Stimulated activated naive CD8-positive, alpha-beta T cell treated with anti-CD3 and anti-CD28 coated beads, Interleukin-15, Interleukin-2, amounts not matched to agents 100 U/mL and 50 U/mL, for 24 hours (primary cell): ENCODE measurements at places on chromosomes 7 and 10.

DNA sequence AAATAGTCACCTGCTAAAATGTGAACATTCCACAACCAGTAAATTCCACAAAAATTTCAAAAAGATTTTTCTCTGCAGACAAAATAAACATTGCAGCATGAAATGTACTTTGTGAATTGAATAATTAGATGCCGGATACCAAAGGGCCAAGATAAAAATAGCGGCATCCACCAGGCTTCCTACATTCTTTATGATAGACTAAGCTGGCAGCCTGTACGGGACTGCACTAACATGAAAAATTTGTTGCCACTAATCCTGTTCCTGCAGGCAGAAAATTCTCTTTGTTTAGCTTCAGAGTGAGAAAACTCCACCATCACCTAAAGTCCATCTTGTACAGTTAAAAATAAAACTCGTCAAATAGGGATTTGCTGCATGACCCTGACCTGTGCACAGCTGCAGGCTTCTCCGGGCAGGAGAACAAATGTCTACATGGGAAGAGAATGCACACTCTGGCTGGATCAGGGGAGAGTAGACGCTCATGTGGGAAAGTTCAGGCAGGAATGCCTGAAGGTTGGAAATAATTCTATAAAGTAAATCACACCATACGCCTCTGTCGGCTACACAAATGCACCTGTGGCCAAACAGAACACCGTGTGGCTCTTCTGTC lies 15.6 kb upstream of the ADO start:
- no peak for DNase-seq

DNA sequence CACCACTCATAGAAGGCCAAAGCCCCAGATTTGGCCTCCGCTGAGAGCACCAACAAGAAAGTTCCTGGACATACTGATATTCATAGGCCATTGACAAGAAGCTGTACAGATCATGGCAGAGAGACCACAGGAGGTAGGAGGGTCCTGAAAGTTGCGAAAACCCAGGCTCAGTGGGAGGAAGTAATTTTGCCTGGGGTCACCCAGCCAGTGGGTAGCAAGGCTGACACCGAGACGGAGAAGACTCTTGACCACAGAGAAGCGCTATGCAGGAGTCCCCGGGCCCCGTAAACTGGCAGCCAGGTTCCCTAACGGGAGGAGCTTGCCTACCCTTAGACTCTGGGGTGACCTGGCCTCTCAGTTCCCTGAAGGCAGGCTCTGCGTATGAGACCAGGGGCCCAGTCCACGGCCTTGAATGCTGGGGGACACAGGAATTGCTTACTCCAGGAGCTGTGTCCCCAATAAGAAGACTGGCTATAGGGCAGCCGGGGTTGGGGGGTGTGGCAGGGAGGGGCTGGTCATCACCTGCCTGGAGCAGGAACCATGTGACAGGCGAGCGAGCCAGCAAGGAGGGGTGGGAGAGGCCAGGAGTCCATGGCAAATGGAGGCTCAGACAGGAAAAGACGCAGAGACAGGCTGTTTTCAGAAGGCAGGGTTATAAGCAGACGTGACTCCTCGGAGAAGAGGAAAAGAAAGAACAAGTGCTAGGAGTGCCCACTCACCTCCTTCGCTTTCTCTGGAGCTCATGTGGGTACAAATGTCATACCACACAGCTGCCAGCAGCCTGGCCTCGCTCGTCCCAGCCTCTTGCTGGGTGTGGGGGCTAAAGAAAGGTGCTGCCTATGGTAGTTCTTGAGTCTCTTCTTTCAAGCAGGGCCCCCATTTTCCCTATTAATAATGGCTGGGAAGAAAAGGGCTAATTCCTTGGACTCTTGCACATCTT lies 24.6 kb upstream of the NPFFR1 start:
- no peak for DNase-seq

GRCh38 chr10:111084366-111085255 lies 7.8 kb downstream of the ADRA2A start:
- no peak for DNase-seq

DNA sequence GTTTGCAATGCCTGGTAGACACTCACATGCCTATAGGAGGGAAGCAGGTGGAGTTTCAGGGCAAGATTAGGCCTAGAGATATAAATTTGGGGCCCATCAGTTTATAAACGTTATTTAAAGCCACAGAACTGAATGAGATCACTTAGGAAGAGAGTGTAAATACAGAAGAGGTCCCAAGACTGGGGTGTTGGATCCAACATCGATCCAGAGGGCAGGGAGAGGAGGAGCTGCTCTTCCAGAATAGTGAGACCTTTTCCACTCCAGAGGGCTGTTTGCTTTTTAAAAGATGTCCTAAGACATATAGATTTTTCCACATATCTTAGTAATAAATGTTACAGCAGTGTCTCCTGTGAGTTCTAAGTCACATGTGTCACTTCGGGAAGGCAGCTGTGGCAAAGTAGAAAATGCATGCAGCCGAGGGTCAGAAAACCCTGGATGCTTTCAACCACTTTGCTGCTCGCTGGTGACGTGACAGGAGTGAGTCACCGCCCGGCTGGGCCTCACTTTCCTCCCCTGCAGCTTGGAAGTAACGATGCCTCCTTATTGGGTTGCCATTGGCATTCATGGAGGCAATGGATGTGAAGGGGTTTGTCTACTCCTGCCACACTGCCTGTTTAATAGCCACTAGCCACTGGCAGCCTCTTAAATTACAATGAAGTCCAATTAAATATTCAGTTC lies 95.4 kb downstream of the TRIL start:
- DNase-seq = no peak

DNA sequence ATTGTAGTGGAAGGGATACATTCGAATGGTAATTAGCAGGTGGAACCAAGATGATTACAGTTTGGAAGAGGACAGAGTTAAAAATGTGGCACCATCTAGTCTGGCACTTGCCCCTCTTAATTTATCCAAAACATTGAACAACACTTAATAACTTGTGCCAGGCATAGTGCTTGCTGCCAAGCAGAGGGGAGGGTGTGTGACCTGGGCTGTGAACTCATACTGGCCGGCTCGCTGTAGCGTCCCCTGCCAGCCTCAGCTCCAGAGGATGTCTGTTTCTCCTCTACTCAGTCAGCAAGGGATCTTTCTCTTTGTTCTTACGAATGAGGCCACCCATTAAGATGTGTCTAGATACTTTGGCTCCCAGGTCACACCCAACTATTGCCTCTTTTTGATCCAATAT lies 179.4 kb upstream of the INHBA start:
- DNase-seq = no peak

- DNase-seq = no peak
These were observed 1.9 kb downstream of the CHAT start for GRCh38 chr10:49615721-49616120.

- peak; percentile 22 for DNase-seq
These were observed 391.9 kb upstream of the NPVF start for GRCh38 chr7:25619963-25620799.

GRCh38 chr7:128044064-128044463 lies 12.8 kb upstream of the LRRC4 start:
- no peak for DNase-seq

- DNase-seq = no peak
These were observed 111.5 kb downstream of the SH2D4B start for GRCh38 chr10:80649183-80649582.

- DNase-seq = no peak
These were observed 134.2 kb downstream of the OR13A1 start for GRCh38 chr10:45180946-45181875.

DNA sequence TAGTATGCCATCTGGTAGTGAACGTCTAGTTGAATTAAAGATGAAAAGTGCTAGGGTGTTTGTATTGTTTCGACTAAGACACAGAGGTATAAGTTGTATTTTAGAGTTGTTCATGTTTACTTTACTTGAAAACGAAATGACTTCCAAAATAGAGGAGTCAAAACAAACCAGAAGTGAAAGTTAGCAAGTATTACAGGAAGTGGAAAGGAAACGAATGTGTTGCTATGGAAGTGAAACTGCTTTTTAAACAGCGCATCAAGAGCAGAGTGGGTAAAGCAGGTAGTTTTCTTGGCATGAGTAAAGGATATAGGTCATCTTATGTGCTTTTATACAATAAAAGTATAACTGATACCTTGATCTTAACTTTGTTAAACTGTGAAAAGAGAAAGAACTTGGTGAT lies 20.0 kb upstream of the GALNTL5 start:
- no peak for DNase-seq

GRCh38 chr10:92990615-92991014 lies 70.0 kb upstream of the CYP26C1 start:
- DNase-seq = peak; percentile 7

GRCh38 chr10:75294866-75295701 lies 59.3 kb upstream of the COMTD1 start:
- DNase-seq = peak; percentile 76

- DNase-seq = peak; percentile 53
These were observed 150.1 kb upstream of the SHH start for GRCh38 chr7:155962191-155962967.

DNA sequence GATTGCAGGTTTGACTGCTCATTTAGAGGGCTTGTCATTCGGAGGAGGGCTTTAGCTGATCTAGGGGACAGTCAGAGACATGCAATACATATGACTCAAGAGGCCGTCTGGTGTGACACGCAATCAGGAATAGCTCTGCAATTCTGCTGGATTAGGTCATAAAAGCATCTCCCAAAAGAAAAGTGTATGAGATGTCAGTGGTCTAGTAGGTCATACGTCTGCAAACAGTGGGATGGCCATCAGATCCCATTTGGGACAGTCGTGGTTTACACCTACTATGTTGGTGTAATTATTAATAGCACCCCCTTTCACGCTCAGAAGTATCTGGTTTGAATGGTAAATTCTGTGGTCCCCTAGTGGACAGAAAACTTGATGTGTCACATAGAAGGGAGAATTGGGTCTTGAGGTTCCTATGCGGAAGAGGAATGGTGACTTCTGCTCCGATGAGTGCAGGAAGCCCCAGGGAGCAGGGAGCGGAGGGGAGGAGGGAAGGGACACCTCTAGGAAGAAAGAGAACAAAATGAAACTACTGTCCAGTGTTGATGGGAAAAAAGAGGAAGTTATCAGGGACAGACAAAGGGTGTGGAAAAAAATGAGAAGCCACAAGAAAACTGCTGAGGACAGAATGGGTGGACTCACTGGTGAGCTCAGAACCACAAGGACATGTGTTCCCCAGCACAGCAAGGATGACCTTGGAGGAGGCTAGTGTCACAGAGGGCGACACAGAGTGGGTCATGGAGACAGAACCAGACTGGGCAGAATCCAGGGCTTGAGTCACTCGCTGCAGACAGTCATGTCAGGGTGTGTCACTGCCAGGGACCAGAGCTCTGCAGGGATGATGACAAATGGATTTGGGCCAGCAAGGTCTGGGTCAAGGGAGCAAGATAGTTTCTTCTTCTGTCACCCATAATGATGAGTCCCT lies 59.9 kb downstream of the MAP3K8 start:
- DNase-seq = peak; percentile 23

- DNase-seq = no peak
These were observed at the start of gene LDB3 for GRCh38 chr10:86668297-86669165. LDB3 (plus strand) TSS chr10:86668511; CDS start chr10:86668692, 181 bp downstream.

- no peak for DNase-seq
These were observed 83.9 kb downstream of the CXCL12 start for GRCh38 chr10:44300666-44301649.

DNA sequence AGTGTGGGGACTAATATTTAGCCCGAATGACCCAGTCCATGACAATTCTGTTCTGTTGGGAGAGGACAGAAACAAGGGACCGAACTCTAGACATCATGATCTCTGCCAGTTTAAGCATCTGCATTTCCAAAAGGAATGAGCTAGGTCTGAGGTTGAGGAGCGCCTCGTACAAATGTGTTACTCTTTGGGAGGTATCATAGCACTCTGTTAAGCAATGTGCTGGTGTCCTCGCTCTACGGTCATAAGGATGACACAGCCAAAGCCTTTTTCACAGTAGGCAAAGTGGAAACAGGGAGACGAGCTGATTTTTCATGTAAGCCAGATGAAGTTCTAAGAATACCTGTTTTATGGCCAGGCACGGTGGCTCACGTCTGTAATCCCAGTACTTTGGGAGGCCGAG lies 15.4 kb upstream of the CCDC3 start:
- DNase-seq = no peak

- DNase-seq = no peak
These were observed 39.5 kb upstream of the ANKRD1 start for GRCh38 chr10:90960355-90960814.

GRCh38 chr10:119298810-119299209 lies 91.4 kb downstream of the GRK5 start:
- no peak for DNase-seq

- no peak for DNase-seq
These were observed 162.3 kb downstream of the ZNF33B start for GRCh38 chr10:42476101-42476500.

DNA sequence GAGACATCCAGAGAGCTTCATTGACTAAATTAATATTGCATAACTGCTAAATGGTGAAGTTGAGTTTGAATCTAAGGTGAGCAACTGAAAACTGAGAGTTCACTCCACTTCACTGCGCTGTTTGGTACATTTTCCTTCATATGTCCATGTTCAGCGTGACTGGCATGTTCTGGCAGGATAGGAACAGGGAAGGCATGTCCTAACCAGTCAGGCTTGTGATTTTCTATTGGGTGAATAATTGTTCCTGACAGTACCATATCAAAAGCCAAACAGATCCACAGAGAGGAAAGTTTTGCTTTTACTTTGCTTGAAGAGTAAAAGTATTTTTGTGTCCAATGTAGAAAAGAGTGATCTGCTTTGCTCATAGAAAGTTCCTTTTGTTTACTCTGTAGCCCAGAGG lies 53.2 kb downstream of the WDFY4 start:
- DNase-seq = no peak

DNA sequence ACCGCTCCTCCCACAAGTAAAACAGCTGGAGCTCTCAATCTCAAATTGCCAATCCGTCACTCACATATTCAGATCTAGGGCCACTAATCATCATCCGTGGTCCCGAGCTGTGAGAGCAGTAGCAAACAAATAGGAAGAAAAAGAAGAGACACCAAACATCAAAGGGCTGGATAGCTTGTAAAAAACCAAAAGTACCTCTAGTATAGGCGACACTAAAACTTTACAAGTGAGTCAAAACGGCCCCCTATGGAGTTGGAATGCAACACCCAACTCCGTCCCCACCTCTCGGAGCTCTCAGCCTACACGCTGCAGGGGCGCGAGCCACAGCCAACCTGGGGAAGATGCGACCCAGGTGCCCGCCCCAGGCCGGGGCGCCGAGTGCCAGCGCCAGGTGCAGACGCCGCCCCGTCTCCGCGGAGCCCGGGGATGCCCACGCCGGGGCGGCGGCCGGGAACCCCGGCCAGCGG lies 581 bp downstream of the FAM3C start:
- DNase-seq = peak; percentile 60

- DNase-seq = no peak
These were observed 125.2 kb downstream of the AMPH start for GRCh38 chr7:38506004-38506403.

DNA sequence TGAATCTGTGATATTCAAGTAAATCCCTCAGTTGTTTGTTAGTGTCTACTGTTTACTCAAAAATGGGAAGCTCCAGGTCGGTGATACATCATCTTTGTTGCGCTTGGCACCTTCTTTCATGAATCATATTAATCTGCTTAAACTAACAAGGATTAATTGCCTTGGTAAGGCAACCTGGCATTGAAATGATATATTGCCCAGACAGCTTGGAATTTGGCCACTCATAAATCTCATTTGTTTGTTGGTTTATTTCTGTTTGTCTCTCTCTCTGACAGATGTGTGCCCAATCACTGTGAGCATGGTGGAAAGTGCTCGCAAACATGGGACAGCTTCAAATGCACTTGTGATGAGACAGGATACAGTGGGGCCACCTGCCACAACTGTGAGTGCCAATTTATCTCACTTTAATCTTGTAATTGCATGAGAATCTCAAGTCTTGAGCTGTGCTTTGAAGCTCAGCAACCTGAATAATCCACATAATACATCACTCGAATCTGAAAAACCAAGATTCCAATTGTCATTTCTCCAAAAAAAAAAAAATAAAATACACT lies 1104.8 kb upstream of the C7orf33 start:
- no peak for DNase-seq

- peak; percentile 36 for DNase-seq
These were observed 75.4 kb upstream of the PDSS1 start for GRCh38 chr10:26621889-26622711.
